ENCODE measurements at places on chromosomes 12 and 14.

DNA sequence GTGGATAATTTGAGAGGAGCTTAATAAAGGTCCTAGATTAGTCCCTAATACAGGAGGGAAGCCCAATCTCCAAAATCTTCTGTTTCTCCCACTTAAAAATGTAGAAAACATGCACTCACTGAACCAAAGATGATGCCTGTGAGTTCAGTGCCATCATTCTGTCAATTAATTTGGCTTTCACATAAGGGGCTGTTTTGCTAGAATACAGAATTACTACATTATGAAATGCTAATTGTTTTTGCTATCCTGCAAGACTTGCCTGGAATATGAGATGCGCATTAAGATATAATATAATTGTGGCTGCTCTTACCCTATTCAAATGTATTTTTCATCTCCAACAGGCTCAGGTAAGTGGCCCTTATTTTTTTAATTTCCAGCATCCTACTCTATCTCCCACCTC lies 111.7 kb downstream of the SEC23A start:
- DNase-seq: no peak

DNA sequence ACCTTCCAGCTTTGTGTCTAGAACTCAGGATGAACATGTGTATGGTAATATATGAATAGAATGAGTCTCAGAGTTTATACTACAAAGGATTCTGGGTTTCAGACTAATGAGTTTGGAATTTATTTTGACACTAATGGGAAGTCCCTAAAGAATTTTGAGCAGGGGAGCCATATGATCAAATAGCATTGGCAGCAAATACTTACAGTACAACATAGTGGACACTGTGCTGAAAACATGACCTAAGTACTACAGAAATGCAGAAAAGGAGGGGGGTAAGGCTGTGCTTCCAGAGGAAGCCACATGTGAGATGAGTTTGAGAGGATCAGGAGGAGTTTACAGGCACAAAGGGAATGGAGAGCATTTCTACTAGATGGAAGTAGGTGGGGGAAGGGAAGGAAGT lies 225.8 kb downstream of the C12orf42 start:
- DNase-seq: no peak

- DNase-seq: no peak
Measured at GRCh38 chr12:113850309-113851056, 115.6 kb downstream of the RBM19 start.

DNA sequence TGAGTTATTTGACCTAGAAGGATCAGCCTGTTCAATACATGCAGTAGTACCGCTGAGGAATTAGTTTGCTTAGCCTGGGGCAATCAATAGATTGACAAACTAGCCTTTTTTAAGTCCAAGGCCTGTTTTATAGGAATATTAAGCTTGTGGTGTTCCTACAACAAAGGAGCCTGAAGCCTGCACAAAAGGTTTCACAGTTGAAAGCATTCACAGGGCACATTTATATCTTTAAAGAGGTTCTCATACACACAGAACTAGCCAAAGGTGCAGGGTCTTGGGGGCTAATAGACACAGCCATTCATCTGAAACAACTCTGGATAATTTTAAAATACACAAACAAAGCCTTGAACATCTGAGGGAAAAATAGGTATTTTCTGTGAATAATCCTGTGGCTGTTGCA lies 160.3 kb downstream of the RPS29 start:
- DNase-seq: no peak

- no peak for DNase-seq
Measured at GRCh38 chr14:89457007-89457406, 40.0 kb upstream of the FOXN3 start.

DNA sequence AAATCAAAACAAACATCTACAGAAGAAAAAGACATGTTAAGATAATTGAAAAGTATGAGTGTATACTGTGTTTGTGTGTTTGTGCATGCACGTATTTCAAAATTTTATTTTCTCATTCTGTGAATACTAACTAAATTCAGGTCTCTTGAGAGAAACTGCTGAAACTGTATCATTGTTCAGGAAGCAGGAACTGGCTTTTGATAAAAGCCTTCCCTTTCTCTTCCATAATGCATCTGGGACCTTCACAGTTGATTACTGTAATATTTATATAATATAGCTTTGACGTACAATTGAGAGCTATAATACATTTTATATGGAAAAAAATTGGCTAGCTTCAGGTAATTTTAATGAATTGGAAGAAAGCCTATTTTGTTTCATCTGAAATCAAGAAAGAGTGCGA lies 993.5 kb downstream of the SLC6A15 start:
- DNase-seq: no peak

DNA sequence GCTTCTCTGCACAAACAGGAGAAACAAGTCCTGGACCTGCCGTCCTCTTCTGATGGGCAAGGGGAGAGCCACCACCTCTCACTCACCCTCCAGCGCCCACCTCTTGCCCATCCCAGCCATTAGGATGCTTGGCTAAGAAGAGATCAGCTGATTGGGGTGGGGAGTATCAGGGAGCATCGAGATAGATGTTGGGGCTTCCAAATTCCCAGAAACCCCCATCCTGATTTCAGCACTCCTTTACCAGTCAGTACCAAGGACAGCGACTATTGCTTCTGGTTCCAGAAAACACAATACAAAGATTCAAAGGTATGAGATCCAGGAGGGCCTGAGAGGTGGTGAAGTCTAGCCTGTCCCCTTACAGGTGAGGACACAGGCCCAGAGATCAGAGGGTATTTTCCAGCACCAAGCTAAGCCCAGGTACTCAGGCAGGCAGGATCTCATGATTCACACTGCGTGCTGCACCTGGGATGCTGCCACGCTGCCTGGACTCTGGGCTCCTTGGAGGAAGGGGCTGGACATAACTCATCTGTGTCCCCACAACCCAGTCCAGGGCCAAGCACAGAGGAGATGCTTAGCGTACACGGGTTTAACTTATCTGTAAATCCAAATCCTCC lies 76.6 kb downstream of the TUNAR start:
- DNase-seq: no peak

DNA sequence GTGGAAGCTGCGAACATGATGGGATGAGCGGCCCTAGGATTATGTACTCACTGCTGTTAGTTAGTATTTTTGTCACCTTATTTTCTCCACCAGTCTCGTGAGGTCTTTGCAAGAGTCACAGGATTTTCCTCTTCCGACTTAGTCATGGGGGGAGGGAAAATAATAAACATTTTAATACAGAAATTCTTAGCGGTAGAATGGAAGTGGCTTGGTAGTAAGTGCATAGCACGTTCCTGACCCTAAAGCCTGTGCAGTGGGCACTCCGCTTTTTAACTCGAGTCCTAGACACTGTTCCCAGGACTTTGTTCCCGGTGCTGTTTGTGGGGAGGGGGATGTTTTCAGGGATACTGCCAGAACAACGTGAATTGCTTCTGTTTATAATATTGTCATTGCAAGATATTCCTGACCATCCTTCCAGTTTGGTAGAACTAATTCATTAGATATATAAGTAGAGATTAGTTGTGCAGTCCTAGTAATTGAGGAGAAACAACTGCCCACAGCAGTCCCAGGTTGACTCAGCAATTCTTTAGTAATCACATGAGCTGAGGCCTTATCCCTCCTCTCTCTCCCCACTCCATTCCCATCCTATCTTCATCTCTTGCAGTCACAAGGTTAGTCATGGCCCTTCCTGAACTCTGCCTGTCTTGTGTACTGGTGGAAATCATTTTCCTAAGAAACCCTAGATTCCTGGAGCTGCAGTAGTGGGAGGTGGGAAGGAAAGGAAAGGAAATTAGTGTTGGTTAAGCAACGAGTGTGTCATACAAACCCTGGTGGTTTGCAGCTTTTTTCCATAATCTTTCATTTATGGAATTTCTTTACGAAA lies 799 bp downstream of the SLC38A6 start:
- DNase-seq: peak; percentile 8

DNA sequence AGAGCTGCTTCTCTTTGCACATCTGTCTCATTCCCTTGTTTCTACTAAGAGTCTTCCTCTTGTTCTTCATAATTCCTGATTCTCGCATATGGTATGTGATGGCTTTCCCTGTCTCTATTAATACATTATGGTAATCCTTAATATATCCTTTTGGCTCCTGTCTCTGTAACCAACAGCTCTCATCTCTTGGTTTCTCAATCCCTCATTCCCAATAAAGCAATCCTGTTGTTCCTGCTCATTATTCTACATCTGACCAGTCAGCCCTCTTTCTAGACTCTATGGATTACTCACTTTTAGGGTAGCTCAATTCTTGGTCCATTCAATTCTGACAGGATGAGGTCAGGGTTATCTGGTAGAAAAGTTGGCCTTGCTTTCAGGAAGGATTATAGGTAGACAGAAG lies 349.9 kb downstream of the LRIG3 start:
- no peak for DNase-seq

DNA sequence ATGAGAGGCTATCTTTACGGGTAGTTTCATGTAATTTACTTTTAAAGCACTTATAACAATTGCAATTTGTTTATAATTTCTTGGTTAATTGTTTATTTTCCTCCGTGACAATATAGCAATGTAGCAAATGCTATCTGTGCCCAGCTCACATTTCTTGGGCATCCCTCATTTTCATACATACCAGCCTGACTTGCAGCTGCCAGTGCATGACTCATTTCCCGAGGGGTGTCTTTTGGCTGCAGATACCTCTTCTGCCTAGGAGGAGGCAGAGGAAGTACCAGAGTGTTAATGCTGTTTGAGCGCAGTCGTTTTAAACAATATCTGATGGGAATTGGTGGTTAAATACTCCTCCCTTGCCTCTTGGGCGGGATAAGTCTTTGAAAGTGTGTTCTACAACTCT lies 104.2 kb upstream of the ABCD2 start:
- DNase-seq: peak; percentile 70

DNA sequence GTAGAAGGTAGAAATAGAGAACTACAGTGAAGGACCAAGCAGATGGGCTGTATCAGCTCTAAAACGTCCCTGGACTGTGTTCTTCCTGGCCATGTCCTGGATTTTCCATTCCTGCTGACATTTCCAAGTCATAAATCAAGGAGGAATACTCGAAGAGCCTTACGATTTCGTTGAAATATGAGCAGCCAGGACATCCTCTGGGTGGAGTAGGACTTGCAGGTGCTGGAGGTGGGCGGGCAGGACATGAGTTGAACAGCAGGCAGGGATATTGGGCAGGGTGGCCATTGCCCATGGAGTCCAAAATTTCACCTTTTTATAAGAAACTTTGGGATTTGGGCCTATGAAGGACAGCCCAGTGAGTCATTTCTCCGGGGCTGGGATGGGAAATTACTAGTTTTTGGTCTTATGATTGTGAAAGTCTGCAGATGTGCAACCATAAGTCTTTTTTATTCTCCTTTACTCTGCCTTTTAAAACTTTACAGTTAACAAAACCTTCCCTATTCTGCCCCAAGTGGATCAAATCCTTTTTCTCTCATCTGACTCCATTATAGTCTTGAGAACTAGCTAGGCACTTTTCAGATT lies 88.8 kb downstream of the TMX1 start:
- no peak for DNase-seq

GRCh38 chr12:80269803-80270552 lies 170.6 kb downstream of the OTOGL start:
- DNase-seq: no peak

DNA sequence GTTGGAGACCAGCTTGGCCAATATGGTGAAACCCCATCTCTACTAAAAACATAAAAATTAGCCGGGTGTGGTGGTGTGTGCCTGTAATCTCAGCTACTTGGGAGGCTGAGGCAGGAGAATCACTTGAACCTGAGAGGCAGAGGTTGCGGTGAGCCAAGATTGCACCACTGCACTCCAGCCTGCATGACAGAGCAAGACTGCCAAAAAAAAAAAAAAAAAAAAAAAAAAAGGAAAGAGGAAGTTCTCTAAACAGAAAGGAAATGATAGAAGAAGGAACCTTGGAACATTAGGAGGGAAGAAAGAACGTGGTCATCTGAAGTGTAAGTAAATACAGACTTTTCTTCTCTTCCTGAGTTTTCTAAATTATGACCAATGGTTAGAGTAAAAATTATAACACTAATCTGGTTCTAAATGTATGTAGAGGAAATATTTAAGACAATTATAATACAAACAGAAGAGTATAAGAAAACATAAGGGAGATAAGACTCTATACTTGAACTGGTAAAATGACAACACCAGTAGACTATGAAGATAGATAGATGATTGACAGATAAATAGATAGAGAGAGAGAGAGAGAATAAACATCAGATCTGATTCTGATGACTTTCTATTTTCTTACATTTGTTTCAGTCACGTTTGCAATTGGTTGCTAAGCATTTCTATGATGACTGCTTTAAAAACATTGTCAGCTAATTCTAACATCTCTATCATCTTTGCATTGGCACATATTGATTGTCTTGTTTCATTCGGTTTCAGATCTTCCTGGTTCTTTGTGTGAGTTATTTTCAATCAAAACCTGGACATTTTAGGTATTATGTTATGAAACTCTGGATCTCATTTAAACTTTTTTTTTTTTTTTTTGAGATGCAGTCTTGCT lies 12.9 kb upstream of the CORO1C start:
- DNase-seq: peak; percentile 79

- DNase-seq: no peak
Measured at GRCh38 chr14:73312687-73313086, 75.4 kb downstream of the PAPLN start.

DNA sequence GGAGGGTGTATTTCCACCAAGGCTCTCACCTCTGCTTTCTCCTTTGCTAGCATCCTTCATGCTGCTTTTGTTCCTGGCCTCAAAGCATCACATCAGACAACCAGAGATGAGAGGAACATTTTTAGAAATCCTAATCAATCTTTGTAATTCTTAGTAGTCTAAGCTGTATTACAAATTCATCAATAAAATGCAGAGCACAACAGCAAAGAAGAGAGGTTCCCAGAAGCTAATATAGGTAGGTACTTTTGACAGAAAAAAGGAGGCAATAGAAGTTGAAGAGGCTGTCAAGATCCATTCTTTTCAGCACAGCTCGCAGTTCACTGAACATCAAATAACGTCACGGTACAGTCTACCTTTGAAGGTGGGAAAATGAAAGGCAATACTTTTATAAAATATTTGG lies 265.2 kb upstream of the SYT1 start:
- DNase-seq: no peak

DNA sequence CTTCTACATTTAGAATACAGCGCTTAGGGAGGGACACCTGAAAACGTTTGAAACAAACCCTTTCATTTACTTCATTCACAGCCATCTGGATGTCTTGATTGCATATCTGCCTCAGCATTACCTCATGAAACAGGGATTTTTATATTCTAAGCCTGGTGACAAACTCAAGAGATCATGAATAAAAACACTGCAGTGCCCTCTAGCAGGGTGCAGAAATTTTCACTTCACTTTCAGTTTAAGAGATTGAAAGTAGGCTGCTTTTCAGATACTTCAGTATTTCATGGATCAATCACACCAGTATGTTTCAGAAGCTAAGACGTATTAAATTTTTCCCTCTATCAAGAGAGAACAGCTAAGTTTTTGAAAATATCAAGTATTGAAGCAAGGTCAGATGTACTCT lies 467.8 kb downstream of the MDGA2 start:
- DNase-seq: no peak

- DNase-seq: no peak
Measured at GRCh38 chr14:73333031-73333430, 95.7 kb downstream of the PAPLN start.

DNA sequence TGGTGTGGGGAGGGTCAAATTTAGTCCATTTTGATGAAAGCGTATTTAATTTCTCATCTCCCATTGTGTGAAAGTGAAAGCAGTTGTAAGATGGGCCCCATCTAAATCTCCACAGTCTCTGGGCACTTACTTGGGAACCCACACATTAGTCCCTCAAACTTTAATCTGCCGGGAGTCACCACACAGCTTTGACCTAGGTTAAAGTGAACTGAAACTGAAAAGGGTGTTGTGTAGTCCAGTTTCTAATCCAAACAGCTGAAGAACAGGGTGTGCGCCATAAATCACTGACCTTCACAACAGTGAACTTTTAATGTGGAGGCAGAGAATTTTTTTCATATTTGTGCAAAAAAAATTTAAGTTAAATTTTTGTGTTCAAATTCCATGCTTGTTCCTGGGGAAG lies 48.4 kb upstream of the PTPRO start:
- DNase-seq: peak; percentile 70

GRCh38 chr12:87227162-87227561 lies 802.0 kb downstream of the C12orf50 start:
- no peak for DNase-seq

Measured in MV-4-11 (cell line).